CD4-positive, alpha-beta T cell treated with Interleukin-21 for 1 hour (primary cell): ENCODE measurements at places on chromosomes 7 and 10.

DNA sequence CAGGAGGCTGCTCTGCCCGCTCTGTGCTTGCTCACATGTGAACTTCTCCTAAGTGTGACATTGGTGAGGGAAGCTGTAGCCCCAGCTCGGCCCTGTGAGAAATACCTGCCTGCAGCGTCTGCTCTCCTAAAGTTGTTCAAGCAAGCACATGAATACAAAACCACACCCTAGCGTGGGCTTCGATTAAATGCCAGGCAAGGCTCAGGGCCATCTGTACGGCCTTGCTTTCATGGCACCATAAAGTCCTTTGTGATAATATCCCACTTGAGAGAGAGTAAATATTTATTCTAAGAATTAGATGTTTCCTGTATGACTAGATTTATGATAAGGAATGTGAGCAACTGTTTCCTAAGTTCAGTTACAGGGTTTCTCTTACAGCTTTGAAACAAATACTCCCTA lies 262.8 kb upstream of the KLF14 start:
- no peak for DNase-seq

DNA sequence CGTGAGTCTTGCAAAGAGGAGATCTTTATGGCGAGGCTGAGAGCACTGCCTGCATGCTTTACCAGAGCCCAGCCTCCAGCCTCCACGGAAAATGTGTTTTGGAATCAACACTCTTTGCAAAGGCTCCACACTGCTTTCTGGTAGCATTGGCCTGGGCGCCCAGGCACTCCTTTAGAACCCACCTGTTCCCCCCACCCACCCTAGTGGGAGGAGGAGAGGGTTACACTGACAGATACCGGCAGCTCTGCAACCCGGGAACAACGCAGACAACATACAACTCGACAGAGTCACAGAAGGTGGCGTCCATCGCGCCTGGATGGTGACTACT lies 5.5 kb upstream of the MNX1 start:
- no peak for DNase-seq

- DNase-seq, result no peak
Observed at GRCh38 chr7:27094304-27095049, 1.3 kb downstream of the HOXA1 start.

DNA sequence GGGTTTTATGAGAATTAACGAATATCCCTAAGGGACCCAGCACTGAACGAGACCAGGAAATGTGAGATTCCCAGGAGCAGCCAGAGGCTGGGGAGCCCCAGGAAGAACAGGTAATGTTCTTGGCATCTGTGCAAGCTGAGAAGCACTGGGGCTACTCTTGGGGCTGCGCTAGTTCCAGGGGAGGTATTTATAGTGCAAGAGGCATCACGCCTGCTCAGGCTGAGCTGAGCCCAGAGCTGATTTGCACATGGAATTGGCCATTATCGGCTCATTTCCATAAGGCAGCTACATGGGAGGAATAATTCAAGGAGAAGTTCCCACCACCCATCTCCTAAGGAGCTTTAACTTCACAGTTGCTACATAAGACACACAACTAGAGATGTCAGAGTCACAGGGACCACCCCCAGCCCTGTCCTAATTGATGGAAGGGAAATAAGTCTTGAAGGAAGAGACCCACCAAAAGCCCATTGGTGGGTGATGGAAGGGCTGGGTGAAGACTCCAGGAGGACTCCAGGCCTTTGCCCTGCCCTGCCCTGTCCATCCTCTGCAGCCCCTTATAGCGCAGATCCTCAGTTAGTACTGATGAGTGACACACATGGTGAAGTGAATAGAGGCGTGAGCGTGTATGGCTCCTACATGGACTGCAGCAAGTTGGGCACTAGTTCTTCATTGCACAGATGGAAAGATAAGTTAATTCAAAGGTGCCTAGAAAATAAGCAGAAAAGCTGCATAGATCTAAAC lies 178.9 kb downstream of the GRID1 start:
- no peak for DNase-seq

DNA sequence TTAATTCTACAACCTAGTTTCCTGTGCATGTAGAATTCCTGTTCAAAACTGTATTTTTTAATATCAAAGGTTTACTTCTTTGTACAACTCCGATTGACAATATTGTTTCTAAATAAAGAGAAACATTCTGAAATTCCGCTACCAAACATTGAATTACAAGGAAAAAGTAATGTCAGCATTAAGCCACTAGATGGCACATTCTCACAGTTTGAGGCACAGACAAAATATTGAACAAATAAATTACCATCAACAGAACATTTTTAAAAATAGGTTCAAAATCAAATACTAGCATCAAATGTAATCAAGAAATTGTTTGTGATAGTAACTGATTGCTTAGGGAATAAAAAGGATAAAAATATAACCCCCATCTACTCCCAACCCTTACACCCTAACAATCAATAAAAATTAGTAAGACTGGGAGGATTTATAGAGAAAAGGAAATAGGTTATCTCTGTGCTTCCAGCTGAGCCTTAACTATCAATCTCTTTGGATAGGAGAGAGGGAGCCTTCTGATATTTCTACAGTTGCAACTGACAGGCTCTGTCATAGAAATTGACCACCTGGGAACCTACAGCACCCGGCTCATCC lies 86.6 kb upstream of the C7orf33 start:
- peak; percentile 58 for DNase-seq

DNA sequence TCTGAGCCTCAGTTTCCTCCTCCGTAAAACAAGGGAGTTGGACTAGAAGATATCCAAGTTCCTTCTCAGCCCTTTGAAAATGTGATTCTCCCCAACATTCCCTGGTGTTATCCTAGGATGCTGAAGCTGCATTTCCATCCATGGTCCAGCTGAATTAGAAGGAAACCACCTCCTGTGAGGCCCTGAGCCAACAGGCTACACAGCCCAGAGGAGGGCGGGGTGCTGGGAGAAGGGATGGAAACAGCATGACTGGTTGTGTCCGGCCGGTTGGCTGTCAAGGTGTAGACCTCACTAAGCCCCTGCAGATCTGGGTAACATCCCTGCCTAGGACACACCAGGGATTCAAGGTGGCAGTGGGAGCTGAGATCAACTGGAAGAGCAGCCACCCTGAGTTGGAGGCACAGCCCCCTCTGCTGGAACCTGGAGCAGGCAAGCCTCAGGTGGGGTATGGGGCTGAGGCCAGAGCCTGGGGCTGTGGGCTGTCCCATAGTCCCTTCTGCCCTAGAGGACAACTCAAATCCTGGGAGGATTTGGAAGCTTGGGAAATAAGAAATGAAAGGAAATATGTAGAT lies 72.0 kb downstream of the PAX2 start:
- DNase-seq, result no peak

GRCh38 chr10:132428486-132428995 lies 31.5 kb downstream of the PWWP2B start:
- no peak for DNase-seq
